Glomerular endothelial cell (primary cell): ENCODE measurements at places on chromosomes 3 and 15.

DNA sequence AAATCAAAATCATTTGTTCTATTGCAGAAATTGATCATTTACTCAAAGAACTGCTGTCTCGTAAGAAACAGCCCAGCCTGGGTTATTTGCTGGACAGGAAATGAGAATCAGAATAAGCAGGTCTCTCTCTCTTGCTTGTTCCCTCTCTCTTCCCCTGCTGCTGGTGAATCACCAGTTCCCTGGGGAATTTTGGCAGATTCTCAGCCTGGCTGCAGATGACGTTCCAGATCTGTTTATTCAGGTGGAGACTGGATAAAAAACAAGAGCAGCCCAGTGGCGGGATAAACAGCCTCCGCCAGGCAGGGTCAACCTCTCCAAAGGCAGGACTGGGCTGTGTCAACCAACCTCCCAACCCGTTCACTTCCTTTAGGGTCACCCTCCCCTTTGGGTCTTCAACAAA is 72.1 kb downstream of the LRIG1 start:
- DNase-seq: peak; percentile 85

GRCh38 chr3:64078966-64079365 is 55.7 kb upstream of the PSMD6 start:
- no peak for DNase-seq

GRCh38 chr3:169280646-169281045 is 382.9 kb downstream of the MECOM start:
- no peak for DNase-seq

GRCh38 chr15:99485153-99485961 is 80.4 kb upstream of the MEF2A start:
- DNase-seq: no peak
